ENCODE measurements at places on chromosomes 7 and 10.

GRCh38 chr10:109861081-109861480 is 62.2 kb downstream of the XPNPEP1 start:
- no peak for DNase-seq

DNA sequence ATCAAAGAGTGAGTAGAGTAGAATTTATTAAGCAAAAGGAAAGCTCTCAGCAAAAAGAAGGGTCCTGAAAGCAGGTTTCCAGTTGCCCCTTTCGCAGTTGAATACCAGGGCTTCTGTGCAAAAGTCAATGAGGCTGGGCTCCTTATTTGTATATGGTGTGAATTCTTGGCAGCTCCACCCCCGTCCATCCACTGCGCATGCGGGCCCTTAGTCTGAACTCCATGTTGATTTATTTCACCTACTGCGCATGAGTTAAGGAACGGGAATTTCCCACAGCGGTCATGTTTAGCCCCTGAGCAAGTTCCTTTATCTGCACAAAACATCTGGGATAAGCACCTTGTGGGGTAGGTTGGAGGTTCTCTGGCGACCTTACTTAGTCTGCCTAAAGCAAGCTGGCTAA is 325.6 kb downstream of the ZWINT start:
- no peak for DNase-seq

DNA sequence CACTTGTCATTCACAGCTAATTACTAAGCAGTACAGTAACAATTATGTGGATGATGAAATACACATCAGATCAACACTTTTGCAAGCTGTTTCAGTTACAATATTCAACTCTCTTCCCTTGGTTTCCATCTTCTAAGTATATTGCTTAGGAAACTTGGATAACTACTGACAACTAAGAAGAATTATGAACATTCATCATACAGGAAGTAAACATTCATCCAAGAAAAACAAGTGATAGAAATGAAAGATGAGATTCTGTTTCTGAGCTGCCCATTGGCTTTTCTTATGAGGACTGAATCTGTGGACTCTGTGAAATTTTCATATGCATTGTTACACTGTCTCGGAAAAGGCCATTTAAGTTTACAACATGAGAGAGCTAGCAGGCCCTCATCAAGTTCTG is 240.2 kb downstream of the PRKG1 start:
- peak; percentile 32 for DNase-seq

- DNase-seq = no peak
Measured at GRCh38 chr7:97016381-97017191, 8.0 kb downstream of the DLX5 start.

- DNase-seq = no peak
Measured at GRCh38 chr7:55179931-55180682, 161.3 kb downstream of the EGFR start.

- no peak for DNase-seq
Measured at GRCh38 chr10:84257343-84258020, 12.6 kb downstream of the RGR start.

GRCh38 chr10:101267290-101267680 is 38.0 kb upstream of the LBX1 start:
- DNase-seq = no peak

DNA sequence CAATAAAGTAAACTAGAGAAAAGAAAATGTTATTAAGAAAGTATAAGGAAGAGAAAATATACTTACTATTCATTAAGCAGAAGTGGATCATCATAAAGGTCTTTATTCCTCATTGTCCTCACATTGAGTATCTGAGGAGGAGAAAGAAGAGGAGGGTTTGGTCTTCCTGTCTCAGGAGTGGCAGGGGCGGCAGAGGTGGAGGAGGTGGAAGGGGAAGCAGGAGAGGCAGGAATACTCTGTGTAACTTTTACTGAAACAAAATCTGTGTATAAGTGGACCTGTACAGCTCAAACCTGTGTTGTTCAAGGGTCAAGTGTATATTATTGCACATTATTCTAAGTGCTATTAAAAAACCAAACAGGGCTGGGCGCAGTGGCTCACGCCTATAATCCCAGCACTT is 34.2 kb upstream of the EPC1 start:
- DNase-seq = no peak

GRCh38 chr10:128721963-128722445 is 595.8 kb upstream of the MKI67 start:
- no peak for DNase-seq

DNA sequence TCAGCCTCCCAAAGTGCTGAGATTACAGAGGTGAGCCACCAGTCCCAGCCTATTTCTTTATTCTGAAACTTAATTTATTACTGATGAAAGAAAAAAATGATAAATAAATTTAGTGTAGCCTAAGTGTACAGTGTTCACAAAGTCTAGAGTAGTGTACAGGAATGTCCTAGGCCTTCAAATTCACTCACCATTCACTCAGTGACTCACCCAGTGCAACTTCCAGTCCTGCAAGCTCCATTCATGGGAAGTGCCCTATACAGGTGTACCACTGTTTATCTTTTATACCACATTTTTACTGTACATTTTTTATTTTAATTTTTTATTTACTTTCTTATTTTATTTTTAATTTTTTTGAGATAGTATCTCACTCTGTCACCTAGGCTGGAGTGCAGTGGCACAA is 12.2 kb downstream of the MRLN start:
- no peak for DNase-seq

DNA sequence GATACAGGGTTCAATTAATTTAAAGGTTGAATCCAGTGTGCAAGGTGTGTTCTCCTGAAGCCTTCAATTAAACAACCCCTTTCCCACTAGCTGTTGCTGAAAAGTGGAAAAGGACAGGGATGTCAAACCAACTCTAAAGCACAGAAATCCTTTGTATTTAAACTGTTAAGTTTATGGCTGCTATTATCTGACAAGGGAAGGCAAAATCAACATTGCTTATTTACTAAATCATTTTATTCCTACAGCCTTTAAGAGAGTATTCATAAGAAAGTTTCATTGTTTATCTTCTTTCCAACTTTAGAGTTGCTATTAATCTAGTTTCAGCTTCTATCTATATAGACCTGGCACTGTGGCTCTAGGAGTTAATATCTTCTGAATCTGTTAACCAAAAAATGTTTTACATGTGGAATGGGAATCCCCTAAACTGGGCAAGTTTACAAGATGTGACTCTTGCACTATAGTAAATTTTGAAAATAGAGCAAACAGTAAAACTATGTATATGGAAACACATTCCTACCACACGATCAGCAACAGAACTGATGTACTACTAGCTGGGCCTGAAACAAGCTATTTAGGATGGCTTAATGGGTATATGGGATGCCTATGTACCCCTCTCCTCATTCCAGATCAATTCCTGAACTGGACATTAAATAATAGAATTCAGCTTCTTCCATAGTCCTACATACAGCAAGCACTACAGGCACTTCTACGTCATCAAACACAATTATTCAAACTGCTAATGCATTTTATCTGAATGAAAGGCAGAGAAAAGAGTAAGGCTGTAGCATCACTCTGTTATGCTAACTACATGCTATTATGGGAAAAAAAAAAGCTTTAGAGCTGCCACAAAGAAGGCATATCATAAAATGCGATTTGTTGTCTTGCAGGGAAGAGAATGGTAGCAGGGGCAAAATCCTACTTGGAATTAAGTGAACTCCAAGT is 52.8 kb downstream of the CDK6 start:
- peak; percentile 41 for DNase-seq

GRCh38 chr7:95867309-95867708 is 95.0 kb downstream of the DYNC1I1 start:
- no peak for DNase-seq

- DNase-seq = no peak
Measured at GRCh38 chr7:45189151-45189970, 31.8 kb downstream of the RAMP3 start.

GRCh38 chr7:70704831-70705346 is 427.1 kb upstream of the GALNT17 start:
- no peak for DNase-seq

DNA sequence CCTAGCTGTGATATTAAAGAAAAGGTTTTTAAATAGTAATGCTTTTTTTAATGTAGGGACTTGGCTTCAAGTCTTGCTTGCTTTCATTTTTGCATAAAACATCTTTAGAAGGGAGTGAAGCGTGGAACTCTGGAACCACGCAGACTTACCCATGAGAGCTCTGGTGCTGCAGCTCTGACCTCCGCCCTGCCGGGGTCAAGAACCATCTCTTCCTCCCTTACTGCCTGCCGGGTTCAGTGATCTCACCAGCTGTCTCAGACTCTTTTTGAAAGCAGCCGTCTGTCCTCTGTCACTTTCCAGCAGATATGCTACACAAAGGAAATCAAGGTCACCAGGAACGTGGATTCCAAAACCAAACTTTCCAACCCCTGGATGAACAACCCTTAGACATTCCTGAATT is 353.8 kb downstream of the GPR37 start:
- DNase-seq = no peak

DNA sequence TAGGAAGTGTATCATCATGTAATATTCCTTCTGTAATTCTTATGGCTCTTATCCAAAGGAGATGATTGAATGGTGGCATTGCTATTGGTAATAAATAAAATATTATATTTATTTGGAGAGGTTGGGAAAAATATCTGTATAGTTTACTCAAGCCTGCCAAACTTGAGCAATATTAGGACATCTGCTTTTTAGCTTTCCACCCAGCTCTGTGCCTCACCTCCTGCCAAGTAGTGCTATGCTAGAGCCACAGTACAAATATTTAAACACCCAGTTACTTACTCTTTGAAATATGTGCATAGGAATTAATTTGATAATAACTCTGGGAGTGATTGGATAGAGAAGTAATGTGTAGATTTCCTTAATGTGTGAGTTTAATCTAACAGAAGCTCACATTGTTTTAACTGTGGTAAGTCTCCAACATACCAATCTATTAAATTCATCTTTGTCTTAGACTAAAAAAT is 129.2 kb downstream of the BBS9 start:
- DNase-seq = peak; percentile 85

DNA sequence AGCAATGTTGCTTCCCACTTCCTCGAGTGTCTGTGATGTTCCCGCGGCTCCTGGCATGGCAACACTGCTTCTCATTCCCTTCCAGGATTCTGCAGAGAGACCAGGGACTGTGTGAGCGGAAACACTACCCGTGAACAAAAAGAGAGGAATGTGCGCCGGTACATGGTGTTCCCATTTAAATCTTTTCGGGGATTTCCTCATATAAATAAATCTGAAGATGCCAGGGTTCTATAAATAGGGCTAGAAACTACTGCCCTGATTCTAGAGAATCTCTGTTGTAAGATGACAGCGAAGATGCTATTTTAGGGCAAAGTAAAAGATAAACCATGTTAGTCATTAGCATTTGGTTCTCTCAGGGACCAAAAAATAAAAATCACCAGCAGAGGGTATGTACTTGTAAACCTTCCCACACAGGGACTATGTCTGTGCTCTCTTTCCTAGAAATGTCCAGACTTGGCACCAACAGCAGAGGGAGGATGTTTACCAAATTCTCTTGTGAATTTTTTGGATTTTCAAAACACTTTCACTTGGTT is 92.2 kb upstream of the DDC start:
- peak; percentile 84 for DNase-seq

- no peak for DNase-seq
Measured at GRCh38 chr7:93053209-93053948, 64.4 kb downstream of the SAMD9 start.

DNA sequence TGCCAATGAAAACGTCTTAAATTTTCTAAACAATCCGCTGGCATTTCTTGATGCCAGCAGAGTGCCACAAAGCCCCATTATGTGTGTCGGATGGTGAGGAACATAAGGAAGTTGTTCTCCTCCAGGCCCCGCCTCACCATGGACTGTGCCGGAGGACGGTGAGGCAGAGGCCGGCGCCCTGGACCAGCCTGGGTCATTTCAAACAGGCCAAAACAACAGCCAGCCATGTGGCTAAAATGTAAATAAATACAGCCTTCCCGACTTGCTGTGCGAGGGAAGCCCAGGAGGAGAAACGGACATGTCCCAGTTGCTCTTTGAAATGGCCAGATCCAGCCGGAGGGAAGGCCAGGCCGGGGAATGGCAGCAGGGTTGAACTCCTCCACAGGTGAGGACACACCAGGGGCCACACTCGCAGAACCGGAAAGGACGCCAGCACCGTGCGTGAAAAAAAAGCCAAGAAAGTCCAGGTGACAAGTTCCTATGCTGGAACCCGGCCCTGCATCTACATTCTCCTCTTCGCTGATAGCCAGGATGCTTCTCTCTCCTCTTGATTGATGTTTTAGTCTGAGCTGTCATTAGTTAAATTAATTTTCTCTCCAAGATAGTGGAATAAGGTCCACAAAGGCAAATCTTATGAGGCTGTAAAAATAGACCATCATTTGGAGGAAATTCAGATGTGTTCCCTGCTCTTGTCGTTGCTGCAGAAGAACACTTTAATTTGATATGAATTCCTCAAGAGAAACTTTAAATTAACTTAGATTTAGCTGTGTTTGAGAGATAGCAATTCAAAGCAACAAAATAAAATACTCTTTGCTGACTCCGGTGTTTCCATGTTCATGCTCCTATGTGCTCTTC is 64.6 kb downstream of the EBF3 start:
- no peak for DNase-seq

GRCh38 chr10:14282276-14282675 is 48.4 kb downstream of the FRMD4A start:
- DNase-seq = peak; percentile 3

GRCh38 chr10:113565364-113565763 is 12.5 kb downstream of the HABP2 start:
- no peak for DNase-seq

DNA sequence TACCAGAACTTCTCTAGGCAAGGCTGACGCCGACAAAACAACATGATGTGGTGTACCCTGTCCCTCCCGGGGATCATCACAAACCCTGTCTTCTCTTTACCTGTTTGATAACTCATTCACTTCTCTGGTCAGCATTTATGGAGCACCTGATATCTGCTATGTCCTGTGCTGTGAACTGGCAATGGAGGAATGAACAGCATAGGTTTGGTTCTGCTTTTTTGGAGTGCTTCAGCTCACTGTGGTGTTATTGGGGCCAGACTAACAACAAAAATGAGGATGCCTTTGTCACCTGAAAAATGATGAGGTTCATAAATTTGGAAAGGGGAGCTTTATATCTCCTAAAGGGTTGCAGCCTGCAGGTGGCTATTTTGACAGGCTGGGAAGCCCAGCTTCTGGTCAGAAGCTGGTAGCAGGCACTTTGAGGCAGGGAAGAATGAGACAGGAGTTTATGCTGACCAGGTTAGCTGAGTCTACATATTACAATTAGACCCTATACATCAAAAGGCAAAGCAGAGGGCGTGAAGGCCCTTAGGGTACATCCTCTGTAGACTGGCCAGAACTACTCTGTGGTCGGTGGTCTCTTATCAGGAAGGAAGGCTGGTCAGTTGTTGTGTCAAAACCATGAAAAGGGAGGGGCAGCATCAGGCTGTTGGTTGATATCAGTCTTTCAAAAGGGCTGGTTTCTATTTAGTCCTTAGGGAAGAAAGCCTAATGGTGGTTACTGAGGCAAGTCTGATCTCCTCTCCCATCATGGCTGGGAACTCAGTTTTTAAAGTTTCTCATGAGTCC is 42.3 kb downstream of the SH2D4B start:
- no peak for DNase-seq

DNA sequence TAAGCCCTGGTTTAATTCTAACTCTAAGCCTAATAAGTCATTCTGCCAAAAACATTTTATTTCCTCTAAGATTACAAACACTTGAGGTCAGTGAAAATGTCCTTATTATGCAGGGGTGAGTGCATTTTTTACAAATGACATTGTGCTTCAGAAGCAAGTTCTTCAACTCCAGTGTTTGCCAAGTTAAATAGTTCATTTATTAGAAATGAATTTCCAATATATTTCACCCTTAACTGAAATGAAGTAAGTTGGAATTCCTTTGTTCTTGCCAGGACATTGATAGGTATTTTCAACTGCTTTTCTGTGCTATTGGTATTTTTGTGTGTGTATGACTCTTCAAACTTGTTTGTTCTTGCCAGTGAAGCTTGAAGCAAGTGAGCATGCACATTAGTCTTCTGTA is 89.5 kb upstream of the CCDC6 start:
- no peak for DNase-seq

Data from AG10803 (cell line).